ENCODE measurements at places on chromosomes 7 and 10. TPM values are rescaled to one million over a fixed set of nuclear protein-coding genes. Genes with fewer than 3 reads are reported as not detected.

DNA sequence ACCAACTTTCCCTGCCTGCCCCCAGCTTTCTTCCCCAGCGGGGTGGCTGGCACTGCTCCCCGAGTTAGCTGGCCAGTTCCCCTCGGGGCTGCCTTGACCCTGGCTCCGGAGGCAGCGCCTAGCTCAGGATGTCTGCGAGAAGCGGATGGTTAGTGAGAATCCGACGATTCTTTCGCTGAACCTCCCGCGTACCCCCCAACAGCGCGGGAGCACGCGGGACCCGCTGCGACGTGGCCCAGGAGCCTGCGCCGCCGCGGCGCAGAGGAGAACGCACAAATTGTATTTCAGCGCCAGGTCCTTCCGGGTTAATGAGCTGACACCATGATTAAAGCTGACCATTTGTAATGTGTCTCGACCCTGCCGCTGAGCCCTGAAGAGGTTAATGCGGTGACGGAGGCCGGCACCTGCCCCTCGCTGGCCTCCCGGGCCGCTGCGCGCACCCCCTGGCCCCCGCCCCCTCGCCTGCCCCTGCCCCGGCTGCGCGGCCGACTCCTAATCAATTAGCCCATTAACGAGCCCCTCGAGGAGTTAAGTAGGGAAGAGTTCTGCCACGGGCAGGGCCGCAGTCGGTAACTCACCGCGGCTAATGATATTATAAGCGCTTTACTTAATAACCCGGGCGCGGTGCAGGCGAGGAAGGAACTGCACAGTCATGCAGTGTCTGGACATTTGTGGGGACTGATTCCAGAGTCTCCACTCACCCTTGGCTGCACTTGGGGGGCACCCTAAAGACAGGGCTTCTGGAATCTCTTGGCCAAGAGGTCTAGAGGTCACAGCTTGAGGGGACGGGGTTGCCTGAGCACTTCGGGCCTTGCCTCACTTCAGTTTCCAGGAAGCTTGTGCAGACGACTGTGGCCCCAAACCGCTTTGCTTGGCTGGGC lies 1.7 kb upstream of the HMX2 start:
- no peak overlapping the region for H3K27ac ChIP-seq
- peaks cover 45% of the 10 kb centered on the region for H3K4me1 ChIP-seq
- DNase-seq: no peak
- peaks cover 100% of the 10 kb centered on the region for H3K27me3 ChIP-seq
- peak overlapping the region; percentile 3 for H3K4me3 ChIP-seq

GRCh38 chr10:101834341-101834740 lies 9.3 kb downstream of the KCNIP2 start:
- peaks cover 42% of the 10 kb centered on the region for H3K4me1 ChIP-seq
- H3K27ac ChIP-seq: no peak overlapping the region
- H3K4me3 ChIP-seq: no peak overlapping the region
- no peaks in the 10 kb centered on the region for H3K27me3 ChIP-seq

DNA sequence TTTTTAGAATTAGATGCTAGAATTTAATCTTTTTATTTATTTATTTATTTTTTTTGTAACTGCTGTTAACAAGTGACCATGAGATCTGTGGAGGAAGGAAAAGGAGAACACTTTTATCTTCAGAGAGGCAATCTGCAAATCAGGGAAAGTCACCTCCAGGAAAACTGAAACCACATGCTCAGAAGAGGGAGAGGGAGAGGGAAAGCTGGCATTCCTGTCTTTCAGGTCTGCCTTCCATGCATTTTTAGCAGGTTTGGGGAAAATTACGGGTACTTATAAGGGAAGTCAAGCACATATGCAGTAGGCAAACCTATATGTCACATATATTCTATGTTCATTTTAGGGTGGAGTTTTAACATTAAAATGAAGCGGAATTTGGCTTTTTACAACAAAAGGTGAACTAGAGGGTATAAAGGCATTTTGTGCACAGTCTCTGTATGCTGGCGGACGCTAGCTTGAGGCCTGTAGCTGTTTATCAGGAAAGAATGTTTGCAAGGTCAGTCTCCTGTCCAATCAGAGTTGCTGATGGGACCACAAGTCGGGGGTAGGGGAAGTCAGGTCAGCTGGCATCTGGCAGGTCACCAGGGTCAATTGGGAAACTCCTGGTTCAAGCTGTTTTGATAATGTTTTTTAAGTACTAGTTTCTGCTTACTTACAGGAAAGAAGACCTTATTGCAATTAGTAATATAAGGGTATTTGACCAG lies 333.5 kb downstream of the GPR158 start:
- no peaks in the 10 kb centered on the region for H3K27me3 ChIP-seq
- no peaks in the 10 kb centered on the region for H3K36me3 ChIP-seq
- no peak for DNase-seq
- H3K27ac ChIP-seq: no peak overlapping the region

DNA sequence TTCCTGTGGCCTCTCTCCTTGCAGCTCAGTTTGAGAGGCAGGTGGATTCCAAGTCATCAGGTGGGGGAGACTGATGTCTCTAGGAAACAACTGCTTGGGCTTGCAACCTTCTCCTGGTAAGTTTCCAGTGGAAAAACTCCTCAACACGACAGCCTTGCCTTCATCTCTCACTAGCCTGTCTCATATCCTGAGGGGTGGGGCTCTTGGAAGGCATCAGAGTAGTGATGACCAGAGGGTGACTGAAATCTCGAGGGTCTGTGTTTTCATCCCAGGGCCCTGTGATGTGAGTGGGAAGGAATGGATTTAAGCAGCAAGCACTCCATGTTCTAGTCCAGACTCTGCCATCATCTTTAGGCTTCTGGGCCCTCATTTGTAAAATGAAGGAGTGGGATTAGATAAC lies 107.0 kb downstream of the NRP1 start:
- H3K4me1 ChIP-seq: peaks cover 22% of the 10 kb centered on the region
- H3K4me3 ChIP-seq: no peak overlapping the region
- no peaks in the 10 kb centered on the region for H3K27me3 ChIP-seq
- H3K27ac ChIP-seq: no peak overlapping the region

- no peak for DNase-seq
- H3K27ac ChIP-seq: no peak overlapping the region
- H3K4me3 ChIP-seq: no peak overlapping the region
- H3K27me3 ChIP-seq: no peaks in the 10 kb centered on the region
- H3K36me3 ChIP-seq: no peaks in the 10 kb centered on the region
- H3K4me1 ChIP-seq: peaks cover 4% of the 10 kb centered on the region
Observed at GRCh38 chr7:105589356-105590077, 8.2 kb upstream of the EFCAB10 start.

DNA sequence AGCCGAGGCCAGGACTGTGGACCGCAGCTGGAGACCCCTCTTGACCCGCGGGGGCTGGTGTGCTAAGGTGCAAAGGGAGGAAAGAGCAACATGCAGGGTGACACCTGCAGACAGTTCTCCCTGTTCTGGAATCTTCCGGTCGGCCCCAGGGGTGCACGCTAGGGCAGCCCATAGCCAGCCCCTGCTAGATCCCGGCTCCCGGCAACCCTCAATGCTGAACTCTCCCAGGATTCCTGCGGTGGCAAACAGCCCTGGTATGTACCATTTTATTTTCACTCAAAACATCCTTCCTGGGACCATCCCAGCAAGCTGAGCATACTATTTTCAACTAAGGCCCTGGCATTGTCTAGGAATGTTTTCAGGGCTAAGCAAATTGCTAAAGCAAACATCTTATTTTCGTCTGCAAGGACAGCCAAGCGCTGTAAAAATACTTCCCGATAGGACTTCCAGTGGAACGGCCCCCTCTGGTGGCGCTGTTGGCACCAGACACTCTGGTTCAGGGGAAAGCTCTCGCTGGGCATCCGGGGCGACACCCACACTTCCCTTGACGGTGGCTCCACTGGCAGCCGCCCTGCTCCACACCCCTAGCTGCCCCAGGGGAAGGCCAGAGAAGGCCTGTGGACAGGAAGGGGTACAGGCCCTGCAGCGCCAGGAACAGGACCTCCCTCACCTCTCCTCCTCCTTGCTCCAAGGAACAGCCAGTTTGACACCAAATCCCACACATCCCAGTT lies 99.4 kb downstream of the CTBP2 start:
- H3K27ac ChIP-seq: peak overlapping the region; percentile 76
- H3K4me3 ChIP-seq: peak overlapping the region; percentile 11
- H3K36me3 ChIP-seq: no peaks in the 10 kb centered on the region
- H3K4me1 ChIP-seq: peaks cover 96% of the 10 kb centered on the region

DNA sequence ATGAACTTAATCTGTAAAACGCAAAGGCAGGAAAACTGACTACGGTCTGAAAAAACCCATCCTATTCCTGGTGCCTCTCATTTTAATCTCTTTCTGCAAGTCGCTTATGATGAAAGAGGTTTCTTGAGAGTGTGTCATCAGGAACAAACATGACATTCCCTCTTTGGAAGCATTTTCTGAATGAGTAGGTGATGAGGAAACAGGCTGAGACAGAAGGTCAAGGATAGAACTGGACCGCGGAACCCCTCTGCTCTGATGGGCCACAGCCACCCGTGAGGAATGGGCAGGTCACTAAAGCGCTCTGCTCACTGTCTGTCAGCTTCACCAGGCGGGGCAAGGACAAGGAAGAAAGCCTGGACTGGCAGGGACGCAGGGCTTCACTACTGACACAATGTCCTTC lies 28.6 kb downstream of the BEND7 start:
- H3K4me3 ChIP-seq: no peak overlapping the region
- no peak overlapping the region for H3K27ac ChIP-seq
- H3K36me3 ChIP-seq: peaks cover 22% of the 10 kb centered on the region
- no peak for DNase-seq

DNA sequence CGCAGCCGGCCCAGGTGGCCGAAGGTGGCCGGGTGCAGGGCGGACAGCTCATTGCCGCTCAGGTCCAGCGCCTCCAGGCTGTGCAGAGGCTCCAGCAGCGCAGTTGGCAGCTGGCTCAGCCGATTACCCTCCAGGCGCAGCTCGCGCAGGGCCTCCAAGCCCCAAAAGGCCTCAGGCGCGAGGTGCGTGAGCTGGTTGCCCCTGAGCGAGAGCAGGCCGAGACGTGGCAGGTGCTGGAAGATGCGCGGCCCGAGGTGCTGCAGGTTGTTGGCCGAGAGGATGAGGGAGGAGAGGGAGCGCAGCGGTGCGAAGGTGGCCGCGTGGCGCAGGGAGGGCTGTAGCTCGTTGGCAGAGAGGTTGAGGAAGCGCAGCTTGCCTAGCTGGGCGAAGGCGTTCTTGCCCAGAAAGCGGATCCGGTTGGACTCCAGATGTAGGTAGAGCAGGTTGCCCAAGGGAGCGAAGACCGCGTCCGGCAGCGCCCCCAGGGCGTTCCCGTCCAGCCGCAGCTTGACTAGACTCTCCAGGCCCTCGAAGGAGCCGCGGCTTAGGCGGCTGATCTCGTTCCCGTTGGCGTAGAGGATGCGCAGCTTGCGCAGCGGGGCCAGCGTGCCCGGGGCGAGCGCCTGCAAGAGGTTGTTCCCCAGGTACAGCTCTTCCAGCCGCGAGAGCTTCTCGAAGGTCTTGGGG lies 923 bp downstream of the TRIL start:
- H3K27me3 ChIP-seq: peaks cover 38% of the 10 kb centered on the region
- peak overlapping the region; percentile 74 for H3K27ac ChIP-seq
- H3K4me1 ChIP-seq: peaks cover 54% of the 10 kb centered on the region
- DNase-seq: peak; percentile 52
- H3K36me3 ChIP-seq: no peaks in the 10 kb centered on the region

DNA sequence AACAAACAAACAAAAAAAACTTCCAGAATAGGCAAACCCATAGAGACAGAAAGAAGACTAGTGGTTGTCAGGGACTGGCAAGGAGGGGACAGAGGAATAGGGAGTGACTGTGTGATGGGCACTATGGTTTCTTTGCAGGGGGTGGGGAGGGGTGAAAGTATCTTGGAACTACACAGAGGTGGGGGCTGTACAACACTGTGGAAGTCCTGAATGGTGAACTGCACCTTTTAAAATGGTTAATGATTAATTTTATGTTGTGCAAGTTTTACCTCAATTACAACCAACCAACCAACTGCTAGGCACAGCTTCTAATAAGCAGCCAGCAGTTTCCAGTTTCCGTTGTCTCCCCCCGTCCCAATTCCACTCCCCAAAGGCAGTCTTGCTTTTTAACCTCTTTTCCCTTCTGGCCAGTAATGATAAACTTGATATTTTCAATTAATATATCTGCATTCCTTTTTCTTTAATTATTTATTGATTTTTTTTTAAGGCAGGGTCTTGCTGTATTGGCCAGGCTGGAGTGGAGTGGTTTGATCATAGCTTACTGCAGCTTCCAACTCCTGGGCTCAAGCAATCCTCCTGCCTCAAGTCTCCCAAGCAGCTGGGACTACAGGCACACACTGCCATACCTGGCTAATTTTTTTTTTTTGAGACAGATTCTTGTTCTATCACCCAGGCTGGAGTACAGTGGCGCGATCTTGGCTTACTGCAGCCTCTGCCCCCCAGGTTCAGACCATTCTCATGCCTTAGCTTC lies 46.8 kb downstream of the HIP1 start:
- no peaks in the 10 kb centered on the region for H3K27me3 ChIP-seq
- no peaks in the 10 kb centered on the region for H3K36me3 ChIP-seq
- no peak for DNase-seq
- H3K4me1 ChIP-seq: peaks cover 17% of the 10 kb centered on the region

GRCh38 chr10:61994405-61995219 lies 93.1 kb downstream of the ARID5B start:
- no peaks in the 10 kb centered on the region for H3K27me3 ChIP-seq
- no peak overlapping the region for H3K4me3 ChIP-seq

DNA sequence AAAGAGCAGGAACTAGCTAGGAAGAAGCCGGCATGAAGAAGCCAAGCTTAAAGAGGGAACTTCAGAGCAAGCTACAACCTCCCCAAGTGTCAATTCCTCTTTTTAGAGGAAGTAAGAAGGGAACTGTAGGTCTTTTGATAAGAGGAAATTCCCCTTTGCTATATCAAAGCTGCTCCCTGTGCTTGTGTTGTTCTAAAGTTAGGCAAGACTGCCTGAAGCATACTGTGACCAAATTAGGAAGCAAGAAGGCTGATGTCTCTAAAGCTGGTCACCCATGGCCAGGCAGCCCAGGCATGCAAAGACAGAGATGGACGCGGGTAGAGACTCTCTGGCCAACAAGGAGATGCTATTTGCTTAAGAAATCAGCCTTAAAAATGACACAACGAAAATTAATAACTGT lies 87.9 kb downstream of the RNF216 start:
- peak overlapping the region; percentile 84 for H3K27ac ChIP-seq
- H3K27me3 ChIP-seq: no peaks in the 10 kb centered on the region

- H3K4me1 ChIP-seq: no peaks in the 10 kb centered on the region
- no peak overlapping the region for H3K27ac ChIP-seq
- DNase-seq: no peak
- no peaks in the 10 kb centered on the region for H3K36me3 ChIP-seq
- no peaks in the 10 kb centered on the region for H3K27me3 ChIP-seq
Observed at GRCh38 chr7:69373171-69374043, 224.9 kb upstream of the AUTS2 start.

- H3K4me3 ChIP-seq: no peak overlapping the region
- H3K27me3 ChIP-seq: no peaks in the 10 kb centered on the region
- DNase-seq: no peak
- H3K36me3 ChIP-seq: peaks cover 2% of the 10 kb centered on the region
- H3K27ac ChIP-seq: no peak overlapping the region
- no peaks in the 10 kb centered on the region for H3K4me1 ChIP-seq
Observed at GRCh38 chr10:80437227-80437626, 16.9 kb upstream of the TSPAN14 start.

- no peak overlapping the region for H3K27ac ChIP-seq
- H3K27me3 ChIP-seq: no peaks in the 10 kb centered on the region
- no peaks in the 10 kb centered on the region for H3K4me1 ChIP-seq
- no peak overlapping the region for H3K4me3 ChIP-seq
- no peaks in the 10 kb centered on the region for H3K36me3 ChIP-seq
Observed at GRCh38 chr7:3272691-3273141, 28.3 kb upstream of the SDK1 start.

The GPR26 gene
- not detected for total RNA-seq

The ERVW-1 gene
- not detected for total RNA-seq

The CPA5 gene
- not detected for total RNA-seq

The DIP2C gene
- total RNA-seq: 15.1 TPM

The TMEM176A gene
- 57.4 TPM for total RNA-seq

The ZNF467 gene
- total RNA-seq: 23.0 TPM

The FAM241B gene
- 5.0 TPM for total RNA-seq

The GNAT3 gene
- not detected for total RNA-seq

The TEX47 gene
- not detected for total RNA-seq

Measured in lower lobe of right lung (tissue), 2 donors.